ENCODE measurements at places on chromosomes 1 and 21. TPM values are rescaled to one million over a fixed set of nuclear protein-coding genes. Genes with fewer than 3 reads are reported as not detected.

Gene HOOK1
- 17.6 TPM for total RNA-seq

DNA sequence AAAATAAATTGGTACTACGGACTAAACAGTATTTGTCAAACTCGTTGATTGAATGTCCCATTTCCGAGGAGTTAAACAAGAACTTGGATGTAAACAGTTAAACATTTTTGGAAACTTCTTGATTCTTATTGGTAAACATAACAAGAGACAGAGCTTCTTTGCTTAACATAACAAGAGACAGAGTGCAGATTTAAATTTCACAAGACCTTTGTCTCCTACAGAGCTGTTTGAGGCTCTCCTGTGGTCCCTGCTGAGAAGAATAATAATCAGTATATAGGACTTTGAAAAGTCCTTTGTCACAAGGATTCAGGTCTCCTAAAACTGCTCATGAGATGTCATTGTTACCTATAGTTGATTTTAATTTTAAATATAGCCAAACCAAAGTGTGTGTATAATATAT, 170.6 kb upstream of the C21orf91 start:
- no peak overlapping the region for H3K4me3 ChIP-seq
- peaks cover 3% of the 10 kb centered on the region for H3K36me3 ChIP-seq
- no peak for DNase-seq
- no peaks in the 10 kb centered on the region for H3K4me1 ChIP-seq
- H3K27ac ChIP-seq: no peak overlapping the region

DNA sequence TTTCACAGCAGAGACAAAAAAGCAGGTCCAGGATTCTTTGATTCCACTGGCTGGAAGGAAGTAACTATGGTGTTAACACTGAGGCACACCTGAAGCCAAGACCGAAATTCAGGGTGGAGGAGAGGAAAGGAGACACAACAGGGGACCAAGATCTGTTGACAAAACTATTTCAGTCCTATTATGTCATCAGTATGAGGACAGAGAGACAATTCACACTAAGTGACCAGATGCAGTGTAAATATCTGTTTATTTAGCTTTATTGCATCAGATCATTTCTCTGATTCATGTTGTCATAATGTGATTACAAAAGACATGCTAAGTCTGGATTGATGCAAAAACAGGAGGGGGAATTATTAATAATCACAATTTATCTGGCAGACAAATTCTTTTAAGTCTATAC, 118.8 kb downstream of the SIPA1L2 start:
- no peak overlapping the region for H3K4me3 ChIP-seq
- peaks cover 6% of the 10 kb centered on the region for H3K27me3 ChIP-seq
- H3K4me1 ChIP-seq: no peaks in the 10 kb centered on the region
- no peaks in the 10 kb centered on the region for H3K36me3 ChIP-seq

DNA sequence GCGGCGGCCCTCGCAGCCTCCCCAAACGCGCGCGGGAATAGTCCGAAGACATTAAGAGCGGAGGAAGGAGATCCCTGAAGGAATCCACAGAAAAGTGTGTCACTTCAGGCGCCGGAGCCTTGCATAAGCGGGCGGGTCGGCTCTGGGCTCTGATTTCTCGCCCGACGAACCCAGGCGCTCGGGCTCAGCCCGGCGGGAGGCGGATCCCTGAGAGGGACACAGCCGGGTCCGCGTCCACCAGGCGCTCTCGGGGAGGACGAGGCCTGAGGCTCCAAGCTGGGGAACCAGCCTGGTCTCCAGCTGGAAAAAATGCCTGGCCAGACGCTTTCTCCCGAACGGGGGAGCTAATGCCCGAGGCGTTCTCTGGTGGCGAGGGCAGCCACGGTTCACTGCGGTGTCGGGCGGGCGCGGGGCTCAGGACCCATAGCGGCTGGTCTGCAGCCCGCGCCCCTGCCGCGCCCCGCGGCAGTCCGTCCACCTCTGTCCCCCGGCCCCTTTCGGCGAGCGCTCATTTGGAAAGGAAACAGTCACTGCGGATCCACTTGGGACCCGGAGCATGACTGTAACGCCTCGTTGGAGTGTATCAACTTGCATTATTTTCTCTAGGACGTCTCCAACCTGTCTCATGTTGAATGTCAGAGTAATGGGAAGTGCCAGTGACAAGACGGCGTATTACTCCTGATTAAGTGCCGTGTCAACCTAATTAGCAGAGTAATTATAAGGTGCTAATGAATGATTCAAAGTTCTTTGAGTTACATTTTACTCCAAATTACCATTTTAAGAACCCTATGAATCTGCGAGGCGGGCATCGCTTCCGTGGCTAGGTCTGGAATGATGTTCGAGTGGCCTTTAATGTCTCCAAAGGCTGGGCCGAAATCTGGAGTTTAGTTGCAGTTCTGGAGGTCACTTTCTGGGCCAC, 1.6 kb upstream of the BARHL2 start:
- H3K27ac ChIP-seq: peak overlapping the region; percentile 81
- H3K4me3 ChIP-seq: peak overlapping the region; percentile 79
- H3K36me3 ChIP-seq: peaks cover 11% of the 10 kb centered on the region
- DNase-seq: no peak

GRCh38 chr1:111099289-111099688, 40.6 kb downstream of the DRAM2 start:
- peaks cover 5% of the 10 kb centered on the region for H3K27me3 ChIP-seq
- DNase-seq: no peak
- H3K27ac ChIP-seq: no peak overlapping the region
- H3K36me3 ChIP-seq: peaks cover 6% of the 10 kb centered on the region
- H3K4me3 ChIP-seq: no peak overlapping the region

Gene LAPTM5
- total RNA-seq: 220 TPM

DNA sequence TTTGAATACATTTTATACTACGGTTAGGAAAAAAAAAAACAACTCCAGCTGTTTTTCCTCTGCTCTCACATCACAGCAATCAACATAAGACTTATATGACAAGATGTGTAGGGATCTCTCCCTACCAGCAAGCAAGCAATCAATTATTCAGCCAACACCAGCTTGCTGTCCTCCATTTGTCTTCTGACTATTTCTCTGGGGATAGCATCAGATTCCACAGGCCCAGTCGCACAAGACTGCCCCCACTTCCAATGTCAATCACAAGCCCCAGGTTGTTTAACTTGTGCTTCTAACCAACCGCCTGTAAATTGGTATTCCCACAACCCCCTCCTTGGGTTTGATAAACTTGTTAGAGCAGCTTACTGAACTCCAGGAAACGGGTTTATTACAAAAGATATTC, 873.1 kb upstream of the TMPRSS15 start:
- H3K4me3 ChIP-seq: no peak overlapping the region
- no peaks in the 10 kb centered on the region for H3K4me1 ChIP-seq
- no peaks in the 10 kb centered on the region for H3K27me3 ChIP-seq

Gene SPRR2B
- not detected for total RNA-seq

GRCh38 chr1:234875328-234875952, 253.2 kb downstream of the TOMM20 start:
- no peak overlapping the region for H3K4me3 ChIP-seq
- no peaks in the 10 kb centered on the region for H3K27me3 ChIP-seq
- no peaks in the 10 kb centered on the region for H3K36me3 ChIP-seq
- H3K4me1 ChIP-seq: peaks cover 68% of the 10 kb centered on the region
- no peak overlapping the region for H3K27ac ChIP-seq

DNA sequence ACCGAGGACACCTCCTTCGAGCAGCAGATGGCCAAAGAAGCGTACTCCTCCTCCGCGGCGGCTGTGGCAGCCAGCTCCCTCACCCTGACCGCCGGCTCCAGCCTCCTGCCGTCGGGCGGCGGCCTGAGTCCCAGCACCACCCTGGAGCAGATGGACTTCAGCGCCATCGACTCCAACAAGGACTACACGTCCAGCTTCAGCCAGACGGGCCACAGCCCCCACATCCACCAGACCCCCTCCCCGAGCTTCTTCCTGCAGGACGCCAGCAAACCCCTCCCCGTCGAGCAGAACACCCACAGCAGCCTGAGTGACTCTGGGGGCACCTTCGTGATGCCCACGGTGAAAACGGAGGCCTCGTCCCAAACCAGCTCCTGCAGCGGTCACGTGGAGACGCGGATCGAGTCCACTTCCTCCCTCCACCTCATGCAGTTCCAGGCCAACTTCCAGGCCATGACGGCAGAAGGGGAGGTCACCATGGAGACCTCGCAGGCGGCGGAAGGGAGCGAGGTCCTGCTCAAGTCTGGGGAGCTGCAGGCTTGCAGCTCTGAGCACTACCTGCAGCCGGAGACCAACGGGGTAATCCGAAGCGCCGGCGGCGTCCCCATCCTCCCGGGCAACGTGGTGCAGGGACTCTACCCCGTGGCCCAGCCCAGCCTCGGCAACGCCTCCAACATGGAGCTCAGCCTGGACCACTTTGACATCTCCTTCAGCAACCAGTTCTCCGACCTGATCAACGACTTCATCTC, 106.8 kb upstream of the VAMP3 start:
- H3K4me3 ChIP-seq: no peak overlapping the region
- no peak for DNase-seq
- H3K36me3 ChIP-seq: no peaks in the 10 kb centered on the region
- no peaks in the 10 kb centered on the region for H3K27me3 ChIP-seq
- H3K27ac ChIP-seq: no peak overlapping the region

Gene TNFSF18
- total RNA-seq: not detected

DNA sequence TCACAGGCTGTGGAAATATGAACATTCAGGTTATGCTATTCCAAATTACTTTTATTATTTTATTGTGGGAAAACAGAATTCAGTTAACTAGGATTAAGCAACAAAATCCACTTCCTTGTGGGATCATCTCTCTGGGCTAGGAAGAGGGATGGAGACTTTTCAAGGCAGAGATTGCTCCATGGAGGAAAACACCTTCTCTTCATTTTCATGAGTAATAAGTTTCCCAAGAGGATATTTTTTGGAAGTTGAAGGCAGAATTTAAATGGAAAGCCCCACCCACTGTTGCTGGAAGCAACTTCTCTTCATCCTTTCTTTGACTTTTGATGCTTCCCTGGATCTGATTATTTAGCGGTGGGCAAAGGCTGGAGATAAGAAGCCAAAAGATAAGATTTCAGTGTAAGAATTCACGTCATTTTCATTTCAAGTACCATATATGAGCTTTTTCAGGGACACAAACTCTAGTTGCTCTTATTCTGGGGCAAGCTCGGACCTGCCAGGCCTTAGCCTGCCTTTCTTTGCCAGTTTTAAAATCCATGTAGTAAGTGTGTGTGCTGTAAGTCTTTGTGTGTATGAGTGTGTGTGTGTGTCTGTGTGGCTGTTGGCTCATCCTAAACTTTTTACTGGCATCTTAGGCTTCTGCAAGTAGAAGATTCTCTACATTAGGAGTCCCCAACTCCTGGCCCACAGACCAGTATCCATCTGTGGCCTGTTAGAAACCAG, 11.7 kb upstream of the IL24 start:
- H3K4me1 ChIP-seq: peaks cover 27% of the 10 kb centered on the region
- no peaks in the 10 kb centered on the region for H3K36me3 ChIP-seq
- no peak overlapping the region for H3K27ac ChIP-seq
- H3K4me3 ChIP-seq: no peak overlapping the region

Gene GBP6
- total RNA-seq: 2.8 TPM

Gene TFF2
- total RNA-seq: not detected

DNA sequence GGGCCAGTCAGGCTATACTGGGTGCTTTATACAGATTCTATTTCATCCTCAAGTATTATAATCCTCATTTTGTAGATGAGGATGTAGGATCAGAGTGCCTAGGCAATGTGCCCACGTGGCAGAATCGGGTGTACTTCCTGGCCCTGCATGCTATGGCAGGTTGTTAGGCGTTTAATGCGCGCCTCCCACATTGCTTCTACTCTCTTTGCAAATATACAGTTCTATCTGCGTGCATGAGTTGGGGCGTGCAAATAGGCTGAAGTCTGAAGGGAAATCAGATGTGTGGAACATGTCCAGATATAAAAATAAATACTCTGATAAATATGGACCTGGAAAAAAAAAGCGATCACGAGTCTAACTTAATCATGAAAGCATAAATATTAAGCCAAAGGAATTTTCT, 194.7 kb upstream of the FMN2 start:
- peaks cover 7% of the 10 kb centered on the region for H3K27me3 ChIP-seq
- no peak overlapping the region for H3K4me3 ChIP-seq
- no peak for DNase-seq
- H3K4me1 ChIP-seq: peaks cover 5% of the 10 kb centered on the region
- H3K27ac ChIP-seq: no peak overlapping the region

Gene LRRC53
- not detected for total RNA-seq

DNA sequence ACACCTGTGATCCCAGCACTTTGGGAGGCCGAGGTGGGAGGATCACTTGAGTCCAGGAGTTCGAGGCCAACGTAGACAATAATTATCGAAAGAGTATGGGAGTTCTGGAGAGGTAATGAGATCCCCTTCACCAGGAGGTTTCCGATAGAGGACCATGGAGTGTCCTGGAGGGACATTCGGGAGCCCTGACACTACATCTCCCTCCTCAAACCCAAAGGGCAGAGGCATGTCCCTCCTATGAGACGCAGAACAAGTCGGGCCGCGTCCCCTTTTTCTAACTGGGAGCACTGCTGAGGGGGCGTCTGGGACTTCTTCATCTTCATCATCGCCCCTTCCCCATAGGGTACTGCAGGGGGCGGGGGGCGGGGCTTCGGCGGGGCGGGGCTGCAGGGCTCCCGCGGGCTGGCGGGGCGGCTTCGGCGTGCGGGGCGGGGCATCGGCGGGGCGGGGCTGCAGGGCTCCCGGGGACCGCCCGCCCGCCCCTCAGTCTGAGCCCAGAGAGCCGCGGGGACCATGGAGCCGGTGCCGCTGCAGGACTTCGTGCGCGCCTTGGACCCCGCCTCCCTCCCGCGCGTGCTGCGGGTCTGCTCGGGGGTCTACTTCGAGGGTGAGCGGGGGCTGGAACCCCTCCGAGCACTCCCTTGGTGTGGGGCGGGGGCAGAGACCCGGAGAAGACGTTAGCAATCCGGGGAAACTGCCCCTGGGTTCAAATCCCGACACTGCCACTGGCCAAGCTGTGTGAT, at the start of gene THEMIS2:
Gene THEMIS2, plus strand, starts transcription at position 486 of the 743 bp plus-strand sequence. Its CDS starts 28 bp downstream, at position 514.
- peak within 1 kb of the TSS; percentile 93 for H3K4me3 ChIP-seq
- H3K27me3 ChIP-seq: no peaks in the 10 kb centered on the region
- H3K36me3 ChIP-seq: peaks cover 1% of the 10 kb centered on the region

Gene CELA2B
- not detected for total RNA-seq

GRCh38 chr1:185438936-185439335, 121.9 kb upstream of the IVNS1ABP start:
- H3K27ac ChIP-seq: no peak overlapping the region
- no peaks in the 10 kb centered on the region for H3K27me3 ChIP-seq
- H3K36me3 ChIP-seq: no peaks in the 10 kb centered on the region
- H3K4me3 ChIP-seq: no peak overlapping the region
- no peak for DNase-seq

- H3K27me3 ChIP-seq: peaks cover 18% of the 10 kb centered on the region
- no peaks in the 10 kb centered on the region for H3K4me1 ChIP-seq
- H3K36me3 ChIP-seq: no peaks in the 10 kb centered on the region
- no peak overlapping the region for H3K27ac ChIP-seq
These were observed 17.8 kb upstream of the GUCA2B start for GRCh38 chr1:42135426-42135825.

DNA sequence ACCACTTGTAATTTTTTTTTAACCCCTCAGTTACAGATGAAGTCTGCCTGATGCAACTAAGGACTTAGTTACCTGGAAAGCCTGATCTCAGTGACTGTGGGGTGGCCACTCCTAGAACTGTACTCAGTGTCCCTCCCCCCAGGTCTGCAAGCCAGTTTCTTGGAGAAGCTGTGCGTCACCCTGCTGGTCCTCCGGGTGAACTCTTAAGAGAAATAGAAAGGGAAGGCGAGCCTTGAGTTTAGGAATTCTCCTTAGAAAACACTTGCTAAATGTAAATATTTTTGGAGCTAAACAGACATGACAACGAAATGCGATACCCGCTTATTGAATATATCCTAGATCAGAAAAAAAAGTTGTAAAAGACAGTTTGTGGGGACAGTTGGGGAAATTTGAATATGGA, 730 bp downstream of the SLC16A4 start:
- no peaks in the 10 kb centered on the region for H3K27me3 ChIP-seq
- no peak for DNase-seq
- H3K4me1 ChIP-seq: peaks cover 7% of the 10 kb centered on the region
- peaks cover 5% of the 10 kb centered on the region for H3K36me3 ChIP-seq
- no peak overlapping the region for H3K4me3 ChIP-seq
- H3K27ac ChIP-seq: no peak overlapping the region

All from activated T-cell treated with anti-CD3 and anti-CD28 coated beads, Interleukin-2, amount 50 U/mL, for 72 hours (primary cell).